HEK293T (cell line): ENCODE measurements at places on chromosomes 7 and 10.

GRCh38 chr10:89327803-89328441, at the start of gene IFIT3:
TSS of gene IFIT3 (plus strand) at chr10:89327997. CDS start at chr10:89328074, 77 bp downstream.
- DNase-seq: peak; percentile 58

DNA sequence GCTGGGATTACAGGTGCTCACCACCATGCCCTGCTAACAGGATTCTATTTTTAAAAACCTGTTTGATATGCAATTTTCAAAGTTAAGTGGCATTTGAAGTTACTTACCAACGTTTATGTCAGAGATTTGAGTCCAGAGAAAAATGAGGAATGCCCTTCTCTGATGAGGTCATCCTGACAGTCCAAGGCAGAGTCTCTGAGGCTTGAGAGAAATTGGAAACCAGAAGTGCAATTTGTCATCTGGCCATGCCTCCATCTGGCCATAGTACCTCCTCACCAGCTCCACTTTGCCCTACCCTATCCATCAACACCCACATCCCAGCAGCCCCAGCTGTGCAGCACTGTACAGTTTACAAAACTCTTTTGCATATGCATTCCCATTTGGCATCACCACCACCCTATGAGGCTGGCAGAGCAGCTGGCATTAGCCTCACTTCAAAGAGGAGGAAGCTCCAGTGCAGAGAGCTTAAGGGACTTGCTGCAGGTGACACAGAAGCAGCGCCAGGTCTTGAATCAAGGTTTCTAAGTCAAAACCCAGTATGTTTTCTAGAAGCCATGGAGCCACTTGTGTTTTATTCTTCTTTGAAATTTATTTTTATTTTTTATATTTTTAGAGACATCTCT, 54.5 kb upstream of the PDZD8 start:
- no peak for DNase-seq

GRCh38 chr7:13188236-13188805, 500.9 kb downstream of the ARL4A start:
- DNase-seq: no peak

- DNase-seq: no peak
These were observed 579.4 kb downstream of the SDK1 start for GRCh38 chr7:3880228-3880987.

DNA sequence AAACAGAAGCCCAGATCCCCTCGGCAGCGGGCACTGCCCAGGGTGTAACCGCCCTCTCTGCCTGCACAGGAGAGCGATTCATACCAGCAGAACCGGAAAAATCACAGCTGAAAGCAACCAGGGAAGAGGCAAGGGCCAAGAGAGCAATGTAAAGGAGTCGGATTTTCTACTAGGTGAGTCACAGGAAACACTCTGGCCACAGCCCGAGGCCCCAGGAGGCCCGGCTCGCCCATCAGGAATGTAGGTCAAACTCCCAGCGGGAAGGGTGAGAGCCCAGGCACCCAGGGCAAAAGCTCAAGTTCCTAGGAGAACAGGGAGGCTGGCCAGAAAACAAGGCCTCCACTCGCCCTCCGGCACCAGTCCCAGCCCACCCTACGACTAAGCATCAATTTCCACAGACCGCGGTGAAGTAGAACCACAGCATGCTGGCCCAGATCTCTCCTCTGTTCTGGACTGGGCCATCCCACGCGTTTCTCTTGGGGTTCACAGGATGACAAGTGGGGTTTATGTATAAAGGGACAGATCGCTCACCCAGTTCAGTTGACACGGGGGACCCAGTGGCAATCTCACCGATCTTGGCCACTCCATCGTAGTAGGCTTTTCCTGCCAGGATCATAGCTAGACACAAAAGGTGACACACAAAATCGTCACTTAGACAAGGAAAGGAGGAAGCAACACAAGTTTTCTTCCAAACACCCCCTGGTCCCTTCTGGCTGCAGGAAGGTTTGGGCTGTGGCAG, 46.2 kb downstream of the BAIAP2L1 start:
- DNase-seq: no peak

DNA sequence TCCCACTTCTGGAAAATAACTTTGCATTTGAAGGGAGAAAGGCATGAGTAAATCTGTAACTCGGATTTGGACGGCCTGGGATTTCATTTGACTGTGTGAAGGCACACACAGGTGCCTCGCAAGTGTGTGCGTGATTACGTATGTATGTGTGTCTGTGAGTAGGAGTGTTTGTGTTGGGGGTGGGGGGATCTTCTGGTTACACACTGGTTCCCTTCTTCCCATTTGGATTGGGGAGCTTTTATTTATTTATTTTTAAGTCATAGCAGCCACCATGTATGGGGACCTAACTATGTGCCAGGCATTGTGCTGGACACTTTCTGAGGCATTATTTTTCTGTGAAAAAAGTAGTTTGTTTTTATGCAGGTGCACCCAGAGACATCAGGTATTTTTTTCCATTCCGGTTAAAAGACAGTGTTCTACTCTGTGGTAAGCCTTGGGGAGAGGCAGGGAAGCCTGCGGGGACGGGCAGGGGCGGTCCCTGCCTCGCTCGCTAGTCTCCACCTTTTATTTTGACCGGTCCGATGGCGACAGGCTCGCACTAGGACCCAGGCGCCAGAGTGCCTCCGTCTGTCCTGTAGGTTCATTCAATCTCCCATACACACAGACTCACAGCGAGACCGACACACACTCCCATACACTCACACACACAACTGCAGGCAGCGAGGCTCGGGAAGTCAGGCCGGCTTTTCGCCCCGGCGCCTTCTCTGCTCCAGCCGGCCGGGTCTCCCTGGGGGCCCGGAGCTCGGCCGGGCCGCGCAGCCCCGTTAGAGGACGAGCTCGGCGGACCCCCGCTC, at the start of gene MXI1:
TSS of gene MXI1 (plus strand) at position 595 of the 794 bp plus-strand sequence. CDS start 204 bp downstream, outside the sequence.
- DNase-seq: peak; percentile 83
